ENCODE measurements at places on chromosomes 3 and 15.

GRCh38 chr3:123085932-123086627, 19.3 kb downstream of the PDIA5 start:
- DNase-seq, result no peak

DNA sequence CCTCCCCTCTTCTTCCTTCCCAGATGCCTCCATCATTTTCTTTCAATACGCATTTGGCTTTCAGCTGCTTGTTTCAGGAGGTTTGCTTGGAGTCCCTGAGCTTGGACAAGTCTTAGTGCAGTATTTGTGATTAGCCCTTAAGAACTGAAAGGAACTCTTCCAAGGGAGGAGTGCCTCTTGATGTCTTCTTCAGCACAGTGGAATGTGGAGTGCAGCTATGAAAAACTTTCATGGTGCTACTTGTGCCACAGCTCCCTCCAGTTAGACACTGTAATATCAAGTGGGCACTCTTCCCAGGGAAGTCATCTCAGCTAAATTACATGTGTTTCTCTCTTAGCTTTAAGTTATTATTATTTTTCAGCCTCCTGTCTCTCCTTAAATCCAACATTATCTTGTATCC, 173.1 kb downstream of the NECTIN3 start:
- DNase-seq, result no peak

GRCh38 chr15:95639208-95639607, 691.3 kb upstream of the NR2F2 start:
- no peak for DNase-seq

DNA sequence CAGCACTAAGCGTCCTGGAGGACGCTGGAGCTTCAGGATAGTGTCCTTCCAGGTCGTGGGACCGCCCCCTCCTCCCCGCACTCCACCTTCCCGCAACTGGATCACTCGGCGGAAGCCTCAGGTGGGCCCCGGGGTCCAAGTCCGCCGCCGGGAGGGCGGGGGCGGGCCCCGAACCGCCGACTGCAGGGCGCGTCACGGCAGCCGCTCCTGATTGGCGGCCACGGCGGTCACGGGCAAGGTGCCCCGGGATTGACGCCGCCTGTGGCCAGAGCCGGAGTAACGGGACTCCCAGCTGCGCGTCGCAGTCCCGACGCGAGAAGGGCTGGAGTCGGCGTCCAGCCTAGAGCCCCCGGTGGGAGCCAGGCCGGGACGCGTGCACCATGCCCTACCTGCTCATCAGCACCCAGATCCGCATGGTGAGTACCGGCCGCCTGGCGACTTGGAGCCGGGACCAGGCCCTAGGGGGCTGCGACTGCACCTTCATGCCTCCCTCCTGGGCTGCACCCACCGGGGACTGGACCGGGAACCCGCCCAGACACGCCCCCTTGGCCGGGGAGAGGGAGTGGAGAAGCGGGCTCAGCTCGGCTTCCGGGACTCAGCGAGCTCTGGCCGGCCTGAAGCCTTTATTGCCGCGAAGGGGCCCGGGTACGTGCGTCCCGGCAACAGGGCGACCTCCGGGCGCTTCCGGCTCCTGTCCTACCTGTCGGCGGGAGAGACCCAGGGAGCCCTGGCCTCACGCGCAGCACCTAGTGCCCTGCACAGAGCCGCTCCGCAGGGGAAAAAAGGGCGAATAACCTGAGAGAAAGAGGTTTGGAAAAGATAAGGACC, at the start of gene GCHFR:
Gene GCHFR, plus strand, starts transcription at position 268 of the 828 bp plus-strand sequence. Its CDS starts 113 bp downstream, at position 381.
- no peak for DNase-seq

DNA sequence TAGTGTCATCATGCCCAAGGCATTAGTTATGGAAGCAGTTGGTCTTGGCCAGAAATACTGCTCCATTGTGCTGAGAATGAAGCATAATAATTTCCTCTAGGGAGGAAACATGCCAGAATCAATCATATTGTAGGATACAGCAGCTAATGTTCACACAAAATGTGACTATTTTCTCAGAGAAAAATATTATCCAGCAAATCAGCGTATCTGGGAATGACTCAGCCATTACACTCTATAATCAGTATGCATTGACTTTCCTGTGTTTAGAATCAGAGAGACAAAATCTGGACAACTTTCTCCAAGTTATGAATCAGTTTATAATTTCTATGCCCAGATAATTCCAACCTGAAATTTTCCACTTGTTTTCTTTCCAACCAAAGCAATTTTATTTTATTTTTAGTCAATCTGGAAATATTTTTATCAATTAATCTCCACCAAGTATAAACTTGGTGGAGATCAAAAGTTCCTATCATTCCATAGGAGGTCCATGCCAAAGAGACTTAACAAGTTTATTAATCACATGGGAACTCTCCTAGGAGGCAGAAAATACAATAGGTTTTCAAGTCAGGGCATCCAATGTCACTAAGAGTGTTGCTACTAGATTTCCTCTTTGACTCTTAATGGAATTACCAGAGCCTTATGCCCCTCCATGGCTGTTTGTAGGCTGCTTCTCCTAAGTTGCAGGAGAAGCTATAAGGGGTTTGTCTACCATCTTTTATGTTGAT, 36.4 kb downstream of the SUCNR1 start:
- no peak for DNase-seq

GRCh38 chr3:197203714-197204146, 94.7 kb downstream of the DLG1 start:
- no peak for DNase-seq

DNA sequence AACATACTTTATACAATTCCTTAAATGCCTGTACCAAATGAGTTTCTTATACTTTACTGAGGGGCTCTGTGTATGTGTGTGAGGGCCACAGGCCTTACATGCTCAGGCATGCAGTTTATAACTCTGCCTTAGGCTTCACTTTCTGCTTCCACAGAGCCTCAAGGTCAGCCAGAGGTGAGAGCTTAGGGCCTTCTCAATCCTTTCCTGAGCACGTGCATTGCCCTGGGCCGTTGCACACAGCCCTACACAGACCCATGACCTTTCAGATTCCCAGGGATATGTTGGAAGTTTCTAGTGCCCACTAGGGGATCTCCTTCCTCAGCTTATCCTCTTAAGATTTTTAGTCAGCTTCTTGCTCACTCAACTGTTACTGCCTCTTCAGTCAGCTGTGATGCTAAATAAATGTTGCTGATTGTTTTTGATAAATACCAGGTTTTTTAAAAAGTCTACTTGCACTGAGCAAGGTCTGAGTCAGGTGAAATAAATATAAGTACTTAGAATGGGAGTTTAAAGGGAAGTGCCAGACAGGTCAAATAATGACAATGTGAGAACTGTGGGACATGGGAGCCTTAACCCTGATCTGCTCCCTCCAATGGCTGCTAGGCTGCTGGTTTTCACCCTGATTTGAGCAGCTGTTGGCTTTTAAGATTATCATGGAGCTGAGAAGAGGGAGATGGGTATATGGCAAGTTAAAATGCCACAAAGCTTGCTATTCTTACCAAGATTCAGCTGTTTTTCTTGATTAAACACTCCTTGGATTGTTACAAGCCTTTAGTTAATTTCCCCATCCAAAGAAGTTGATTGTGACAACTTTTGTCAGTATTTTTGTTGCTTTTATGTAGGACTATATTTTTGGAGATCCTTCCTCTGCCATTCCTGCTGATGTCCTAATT, 169.5 kb downstream of the PLD1 start:
- no peak for DNase-seq

DNA sequence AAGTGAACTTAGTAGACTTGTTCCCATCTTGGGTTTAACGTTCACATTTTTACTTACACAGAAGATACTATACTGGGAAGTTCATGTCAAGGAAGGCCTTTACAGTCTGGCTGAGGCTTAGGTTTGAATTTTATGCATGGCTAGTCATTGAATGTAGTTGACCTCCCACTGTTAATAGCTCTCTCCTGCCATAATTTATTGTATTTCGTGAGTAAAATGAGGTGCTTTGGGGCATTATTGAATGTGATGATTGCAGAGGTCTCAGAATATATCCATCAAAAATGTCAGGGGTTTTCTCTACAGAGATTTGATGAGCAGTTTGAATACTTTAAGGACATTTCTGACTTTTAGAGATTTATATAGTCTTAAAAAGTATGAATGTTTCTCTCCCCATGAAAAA, 356.6 kb upstream of the GRM7 start:
- no peak for DNase-seq

DNA sequence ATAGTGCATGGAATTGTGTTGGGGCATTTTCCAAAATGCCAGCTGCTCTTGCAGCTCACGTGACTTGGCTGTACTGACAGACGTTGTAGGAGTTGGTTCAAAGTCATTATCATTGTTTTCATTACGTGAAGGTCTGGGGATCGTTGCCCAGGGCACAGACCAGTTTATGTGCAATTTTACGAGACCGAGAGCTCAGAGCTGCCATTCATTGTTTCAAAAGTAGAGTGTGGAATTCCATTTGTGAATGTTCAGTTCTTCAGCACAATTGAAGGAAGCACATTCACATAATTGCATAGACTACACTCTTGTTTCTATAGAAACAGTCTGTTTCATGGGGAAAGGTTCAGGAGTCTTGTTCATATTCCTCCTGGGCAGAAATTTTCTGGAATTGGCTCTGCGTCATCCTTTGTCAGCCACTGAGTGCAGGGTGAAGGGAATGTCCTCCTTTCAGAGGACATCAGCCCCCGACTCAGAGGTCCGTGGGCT, 54.5 kb downstream of the GABRG3 start:
- DNase-seq, result no peak

- no peak for DNase-seq
Measured at GRCh38 chr15:30990446-30991254, 778 bp downstream of the MTMR10 start.

- DNase-seq, result no peak
Measured at GRCh38 chr3:145820170-145820569, 340.8 kb downstream of the PLOD2 start.

DNA sequence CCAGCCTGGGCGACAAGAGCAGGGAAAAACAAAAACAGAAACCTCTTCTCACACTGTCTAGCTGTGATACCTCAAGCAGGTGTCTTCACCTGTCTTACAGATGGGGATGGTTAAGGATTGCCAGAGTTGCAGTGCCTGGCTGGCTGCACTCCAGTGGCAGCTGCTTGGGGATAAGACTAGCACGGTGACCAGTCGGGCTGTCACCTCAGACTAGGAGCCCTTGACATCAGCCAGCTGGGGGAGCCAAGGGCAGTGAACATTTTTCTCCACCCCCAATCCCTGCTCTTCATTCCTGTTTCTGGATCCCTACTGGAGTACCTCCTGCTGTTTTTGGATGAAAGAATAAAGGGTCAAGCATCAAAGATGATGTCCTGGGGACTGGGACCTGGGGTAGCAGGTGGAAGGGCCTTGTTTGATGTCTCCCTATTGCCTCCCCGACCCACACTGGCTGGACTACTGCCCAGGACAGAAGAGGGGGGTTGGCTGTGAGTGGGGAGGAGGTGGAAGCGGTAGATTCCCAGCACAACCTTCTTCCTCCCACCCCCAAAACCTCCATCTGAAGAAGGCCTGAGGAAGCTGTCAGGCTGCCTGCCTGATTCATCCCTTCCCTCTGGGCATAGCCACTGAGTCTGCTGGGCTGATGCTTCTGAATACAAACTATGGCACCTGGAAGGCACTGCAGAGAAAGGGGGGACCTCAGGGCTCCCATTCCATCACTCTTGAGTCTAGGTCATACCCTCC, 7.0 kb upstream of the CPNE9 start:
- DNase-seq, result no peak

DNA sequence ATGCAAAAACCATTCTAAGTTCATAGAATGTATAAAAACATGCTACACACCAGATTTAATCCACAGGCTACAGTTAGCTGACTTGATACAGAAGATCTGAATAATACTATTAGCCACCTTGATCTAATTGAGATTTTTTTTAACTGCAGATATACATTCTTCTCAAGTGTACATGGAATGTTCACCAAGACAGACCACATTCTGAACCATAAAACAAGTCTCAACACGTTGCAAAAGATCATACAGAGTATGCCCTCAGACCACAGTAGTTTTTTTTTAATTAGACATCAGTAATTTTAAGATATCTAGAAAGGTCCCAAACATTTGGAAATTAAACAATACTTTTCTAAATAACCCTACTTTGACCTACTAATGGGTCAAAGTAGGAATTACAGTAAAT, 83.3 kb downstream of the FGF7 start:
- DNase-seq, result no peak

GRCh38 chr3:88921986-88922385, 185.4 kb upstream of the EPHA3 start:
- no peak for DNase-seq

DNA sequence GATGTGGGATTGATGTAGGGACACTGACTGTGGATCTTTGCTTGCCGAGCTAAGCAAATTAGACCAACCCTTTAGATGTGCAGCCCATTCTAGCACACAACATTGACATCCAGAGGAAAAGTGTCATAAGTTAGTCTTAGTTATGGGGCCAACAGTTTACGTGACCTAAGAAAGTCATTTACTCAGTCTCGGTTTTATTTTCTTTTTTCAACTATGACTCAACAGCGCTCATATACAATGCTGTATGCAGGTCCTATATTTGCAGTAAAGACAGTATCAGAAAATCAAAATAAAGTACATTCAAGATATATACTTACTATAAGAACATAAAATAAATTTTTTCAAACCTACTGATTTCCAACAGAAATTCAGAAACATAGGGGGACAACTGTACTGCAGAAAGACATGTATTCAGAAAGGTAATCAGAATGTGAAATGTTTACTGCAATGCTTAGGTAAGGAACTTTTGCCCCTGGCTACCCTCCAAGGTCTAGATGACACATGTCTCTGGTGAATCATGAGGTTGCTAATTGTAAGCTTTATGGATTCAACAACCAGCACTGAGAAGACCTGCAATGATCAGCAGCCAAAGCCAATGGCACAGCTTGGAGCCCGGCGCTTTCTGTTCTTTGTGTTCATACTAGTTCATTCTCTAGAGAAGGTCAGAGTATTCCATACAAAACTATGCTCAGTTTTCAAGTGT, 317.5 kb upstream of the CNTN6 start:
- DNase-seq, result no peak

- DNase-seq, result no peak
Measured at GRCh38 chr3:196502775-196503195, 783 bp downstream of the RNF168 start.

GRCh38 chr3:42228796-42229195, 37.2 kb downstream of the CCK start:
- no peak for DNase-seq

GRCh38 chr3:25306066-25306465, 122.0 kb upstream of the RARB start:
- DNase-seq, result no peak

- DNase-seq, result no peak
Measured at GRCh38 chr3:170458285-170458684, 39.6 kb downstream of the CLDN11 start.

GRCh38 chr15:43218908-43219706, 1.7 kb downstream of the EPB42 start:
- no peak for DNase-seq

Data from NCI-H1436 treated with DMSO at 0.1 percent for 48 hours (cell line).